MV-4-11 (cell line): ENCODE measurements at places on chromosomes 3 and 15.

GRCh38 chr15:68677996-68678395 lies 99.2 kb downstream of the CORO2B start:
- DNase-seq: no peak

DNA sequence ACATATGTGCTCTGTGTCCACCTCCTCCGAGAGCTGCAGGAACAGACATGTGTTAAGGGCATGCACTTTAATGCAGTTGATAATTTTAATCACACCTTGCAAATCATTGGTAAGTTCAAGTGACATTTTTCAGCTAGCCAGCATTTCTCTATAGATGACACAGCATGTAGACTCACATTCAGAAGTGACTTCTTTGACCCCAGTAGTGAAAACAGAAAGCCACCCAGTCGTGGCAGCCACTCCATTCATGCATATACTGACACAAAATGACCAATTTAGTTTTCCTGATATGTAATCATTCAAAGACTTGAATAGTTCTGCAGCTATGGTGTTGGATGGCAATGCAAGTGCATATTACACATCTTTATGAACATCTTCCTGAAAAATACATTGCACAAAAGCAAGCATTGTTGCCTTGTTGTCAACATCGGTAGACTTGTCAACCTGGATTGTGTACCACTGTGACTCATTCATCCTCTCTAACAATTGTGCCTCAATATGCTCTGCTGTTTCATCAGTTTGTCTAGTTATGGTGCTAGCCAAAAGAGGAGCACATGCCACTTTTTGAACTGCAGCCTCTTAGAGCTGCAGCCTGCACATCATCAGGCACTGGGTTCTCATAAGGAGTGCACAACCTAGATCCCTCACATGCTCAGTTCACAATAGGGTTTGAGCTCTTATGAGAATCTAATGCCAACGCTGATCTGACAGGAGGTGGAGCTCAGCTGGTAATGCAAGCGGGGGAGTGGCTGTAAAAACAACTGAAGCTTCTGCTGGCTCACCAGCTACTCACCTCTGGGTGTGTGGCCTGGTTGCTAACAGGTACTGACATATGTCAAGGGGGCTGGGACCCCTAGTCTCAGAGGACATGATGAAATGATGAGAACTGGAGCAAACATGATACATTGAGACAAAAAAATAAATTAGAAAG lies 622.0 kb downstream of the PYDC2 start:
- no peak for DNase-seq

DNA sequence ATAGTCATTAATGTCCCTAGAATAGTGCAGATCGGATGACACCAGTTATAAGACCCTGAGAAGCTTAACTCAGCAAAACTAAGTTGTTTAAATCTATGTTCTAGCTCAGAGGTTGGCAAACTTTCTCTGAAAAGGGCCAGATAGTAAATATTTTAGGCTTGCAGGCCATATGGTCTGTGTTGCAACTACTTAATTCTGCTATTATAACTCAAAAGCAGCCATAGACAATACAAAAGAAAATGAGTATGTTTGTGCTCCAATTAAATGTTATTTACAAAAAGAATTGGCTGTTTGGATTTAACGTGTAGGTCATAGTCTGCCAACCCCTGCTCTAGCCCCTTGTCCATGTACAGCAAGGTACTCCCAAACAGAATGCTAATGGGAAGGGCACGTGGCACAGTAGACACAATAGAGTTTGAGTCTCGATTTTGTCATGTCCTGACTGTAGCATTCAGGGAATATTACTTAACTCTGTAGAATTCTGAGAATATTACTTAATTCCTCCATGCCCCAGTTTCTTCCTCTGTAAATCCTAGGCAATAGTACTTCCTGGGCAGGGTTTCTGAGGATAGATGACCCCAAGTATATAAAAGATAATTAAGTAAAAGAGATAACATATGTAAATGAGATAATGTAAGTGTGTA lies 70.5 kb upstream of the ATP2C1 start:
- DNase-seq: no peak

DNA sequence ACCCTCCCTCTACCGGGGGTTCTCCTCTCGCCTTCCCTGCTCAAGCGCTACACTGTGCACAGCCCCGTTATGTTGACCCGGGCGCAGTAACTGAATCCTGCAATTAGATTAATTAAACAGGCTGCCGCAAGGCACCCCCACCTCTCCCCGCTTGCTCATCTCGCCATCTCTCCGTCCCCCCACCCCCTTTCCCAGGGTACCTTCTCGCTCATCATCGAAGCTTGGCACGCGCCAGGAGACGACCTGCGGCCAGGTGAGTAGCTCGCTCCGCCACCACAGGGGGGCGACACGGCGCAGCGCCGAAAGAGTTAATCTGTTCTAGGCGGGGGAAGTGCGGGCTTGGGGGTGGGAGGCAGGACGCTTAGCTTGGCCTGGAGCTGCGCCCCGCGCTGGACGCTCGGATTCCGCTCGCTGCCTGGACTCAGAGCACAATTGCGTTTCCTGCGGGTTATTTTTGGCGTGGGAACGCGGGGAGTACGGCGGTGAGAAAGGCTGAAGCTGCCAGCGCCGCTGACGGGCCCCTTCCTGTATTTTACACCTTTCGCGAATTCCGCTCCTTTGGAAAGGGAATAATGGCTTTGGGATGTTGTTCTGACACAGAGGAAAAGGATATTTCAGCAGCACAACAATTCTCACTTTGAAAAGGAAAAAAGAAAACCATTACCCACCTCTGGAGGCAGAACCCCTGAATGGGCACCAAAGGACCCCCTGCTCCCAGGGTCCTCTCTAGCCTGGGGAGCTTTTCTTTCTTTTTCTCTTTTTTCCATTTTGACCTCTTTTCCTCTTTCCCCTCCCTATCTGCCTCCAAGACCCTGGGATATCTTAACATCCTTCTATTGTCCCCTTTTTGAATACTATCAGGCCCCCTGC lies 1.5 kb downstream of the DLL4 start:
- DNase-seq: no peak

DNA sequence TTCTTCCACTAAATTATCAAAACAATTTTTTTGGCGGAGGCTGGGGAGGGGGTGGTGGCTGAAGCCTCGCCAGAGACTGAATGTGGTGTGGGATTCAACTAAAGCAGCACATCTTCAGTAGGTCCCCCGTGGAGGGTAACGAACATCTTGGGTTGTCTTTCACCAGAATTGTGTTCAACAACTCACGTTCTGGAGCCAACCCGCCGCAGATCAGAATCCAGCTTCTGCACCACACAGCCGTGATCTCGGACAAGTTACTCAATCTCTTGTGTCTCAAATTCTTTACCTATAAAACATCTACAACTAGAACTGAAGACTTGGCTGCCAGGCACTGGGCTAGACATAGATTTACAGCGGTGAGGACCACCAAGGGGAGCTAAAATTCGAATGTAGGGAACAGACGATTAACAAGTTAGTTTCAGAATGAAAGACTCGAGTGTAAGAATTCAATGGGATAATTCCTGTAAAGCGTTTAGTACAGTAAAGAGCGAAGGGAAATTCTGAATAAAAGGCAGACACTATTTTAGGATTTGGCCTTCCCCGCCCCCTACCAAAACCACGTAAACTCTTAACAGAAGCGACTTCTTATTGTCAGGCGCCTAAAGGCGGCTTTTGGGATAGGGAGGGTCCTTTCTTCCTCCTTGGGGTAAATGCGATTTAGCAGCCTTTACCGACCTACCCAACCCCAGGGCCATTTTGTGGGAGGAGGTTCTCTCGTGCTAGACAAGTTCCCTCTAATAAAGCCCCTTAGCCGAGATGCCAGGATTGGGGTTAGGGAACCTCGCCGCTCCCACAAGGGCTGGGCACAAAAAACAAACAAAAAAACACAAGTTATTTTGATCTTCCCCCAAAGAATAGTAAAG lies 697 bp upstream of the RAB5A start:
- DNase-seq: peak; percentile 53

- DNase-seq: no peak
These were observed 1100.3 kb downstream of the TBL1XR1 start for GRCh38 chr3:176097027-176097426.

DNA sequence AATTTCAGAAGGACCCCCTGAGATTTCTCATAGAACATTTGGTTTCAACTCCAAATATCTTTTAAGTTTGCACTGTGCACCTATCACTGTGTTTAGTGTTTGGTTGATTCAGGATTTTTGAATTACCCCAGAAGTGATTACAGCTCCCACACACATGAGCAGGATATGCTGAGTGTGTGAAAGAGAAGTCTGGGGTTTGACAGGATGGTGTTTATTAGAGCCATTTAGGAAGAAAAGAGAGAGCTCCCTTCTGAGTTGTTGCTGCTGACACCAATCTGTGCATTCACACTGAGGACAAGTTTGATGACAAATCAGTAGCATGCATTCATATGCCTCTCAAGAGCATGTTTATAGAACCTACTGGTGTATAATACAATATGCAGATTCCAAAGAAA lies 118.1 kb downstream of the RPL22L1 start:
- no peak for DNase-seq

DNA sequence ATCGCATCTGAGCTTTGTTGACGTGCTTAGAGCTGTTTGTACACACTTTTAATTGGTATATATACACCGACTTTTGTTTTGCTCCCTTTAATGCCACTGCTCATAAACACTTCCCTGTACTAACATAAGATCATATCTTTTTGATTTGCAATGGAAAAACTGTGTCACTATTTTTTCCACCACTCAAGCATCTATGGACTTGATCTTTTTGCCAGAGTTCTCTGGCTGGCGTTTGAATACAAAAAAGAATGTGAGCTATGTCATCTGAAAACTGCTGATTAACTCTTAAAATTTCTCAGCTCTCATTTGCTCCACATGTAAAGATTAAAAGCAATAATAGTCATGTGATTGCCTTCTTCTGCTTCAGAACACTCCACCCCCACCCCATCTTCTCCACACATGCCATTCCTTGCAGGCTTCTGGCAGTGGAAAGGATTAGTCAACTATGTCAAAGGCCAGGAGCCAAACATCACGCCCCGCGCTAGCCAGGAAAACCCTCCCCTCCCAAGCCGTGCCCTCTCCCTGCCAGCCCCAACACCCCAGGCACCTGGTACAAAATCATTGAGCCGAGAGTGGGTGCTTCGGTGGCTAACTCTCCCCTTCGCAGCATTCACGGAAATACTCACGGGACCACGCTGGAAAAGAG lies 123.4 kb upstream of the MEF2A start:
- DNase-seq: no peak

GRCh38 chr3:179402963-179403362 lies 48.3 kb downstream of the GNB4 start:
- no peak for DNase-seq

DNA sequence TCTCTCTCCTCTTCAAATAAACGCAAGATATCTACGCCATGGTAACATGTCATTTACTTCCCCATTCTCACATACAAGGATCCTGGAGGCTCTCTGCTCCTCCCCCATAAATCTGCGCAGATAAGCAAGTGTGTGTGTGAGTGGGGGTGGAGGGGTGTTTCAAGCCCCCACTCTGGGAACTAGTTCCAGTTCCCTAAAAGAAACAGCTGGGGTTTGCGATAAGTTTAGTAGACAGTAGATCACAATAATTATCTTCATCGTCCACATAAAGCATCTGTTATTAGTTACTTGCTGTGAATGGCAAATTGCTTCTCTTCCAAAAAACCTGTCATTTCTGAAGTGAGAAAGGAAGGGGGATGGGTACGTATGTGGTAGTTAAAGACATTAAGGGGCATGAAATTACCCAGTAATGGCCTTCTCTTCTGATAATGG lies 79.8 kb downstream of the RBPMS2 start:
- DNase-seq: peak; percentile 92

DNA sequence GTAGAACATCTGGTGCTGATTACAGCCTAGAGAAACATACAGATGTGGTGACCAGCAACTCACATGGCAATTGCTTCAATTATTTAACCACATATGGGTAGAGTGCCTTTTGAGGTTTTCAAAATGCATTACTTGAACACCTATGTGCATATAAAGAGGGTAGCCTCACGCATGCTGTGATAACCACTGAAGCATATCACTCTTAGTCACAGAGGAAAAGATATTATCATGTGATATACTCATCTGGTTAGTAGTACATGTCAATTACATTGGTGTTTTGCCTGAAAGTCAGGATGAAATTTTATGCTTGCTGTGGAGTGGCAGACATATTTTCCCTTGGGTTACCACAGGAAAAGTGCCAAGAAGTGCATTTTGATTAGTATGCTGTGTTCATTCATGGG lies 459.3 kb upstream of the AGTR1 start:
- DNase-seq: no peak

- DNase-seq: no peak
These were observed 310.0 kb upstream of the WNT5A start for GRCh38 chr3:55797084-55797483.

GRCh38 chr3:40741729-40742128 lies 217.0 kb downstream of the ZNF621 start:
- peak; percentile 82 for DNase-seq

DNA sequence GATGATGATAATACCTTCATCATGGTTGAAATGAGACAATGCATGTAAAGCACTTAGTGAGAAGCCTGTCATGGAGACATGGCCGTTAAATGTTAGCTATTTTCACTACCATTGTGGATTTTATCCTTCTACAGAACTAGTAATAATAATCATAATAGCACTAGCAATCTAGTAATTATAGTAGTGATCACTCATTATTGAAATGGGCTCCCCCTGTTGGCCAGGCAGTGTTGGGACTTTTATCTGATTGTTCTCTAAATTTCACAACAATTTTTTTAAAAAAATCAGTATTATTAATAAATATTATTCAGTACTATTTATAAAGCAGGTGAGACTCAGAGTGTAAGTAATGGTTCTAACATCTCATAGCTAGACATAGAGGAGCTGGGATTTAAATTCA lies 396.3 kb downstream of the IL5RA start:
- DNase-seq: no peak

DNA sequence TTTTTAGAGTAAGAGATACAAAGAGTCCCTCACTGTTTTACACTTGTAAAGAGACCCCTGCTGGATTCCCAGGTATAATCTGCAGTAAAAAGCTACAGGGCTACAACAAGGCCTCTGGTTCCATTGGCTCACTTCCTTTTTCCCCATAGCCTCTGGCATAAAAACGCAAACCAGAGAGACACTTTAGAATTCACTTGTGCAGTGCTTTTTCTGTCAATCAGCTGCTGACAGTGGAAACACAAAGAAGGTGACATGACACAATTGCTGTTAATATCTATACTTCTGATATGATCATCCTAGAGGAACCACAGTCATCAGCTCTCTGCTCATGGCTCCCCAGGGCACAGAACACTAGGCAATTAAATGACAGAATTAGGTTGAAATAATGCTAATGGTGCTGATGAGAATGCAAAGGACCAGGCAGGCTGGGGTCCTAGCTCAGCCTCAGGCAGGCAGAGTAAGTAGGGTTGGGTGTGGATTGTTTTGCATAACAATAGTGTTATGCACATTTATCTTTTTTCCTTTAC lies 667.9 kb upstream of the CFAP20DC start:
- DNase-seq: peak; percentile 34

GRCh38 chr15:64930019-64930652 lies 18.4 kb downstream of the ANKDD1A start:
- no peak for DNase-seq

- DNase-seq: no peak
These were observed 1.5 kb downstream of the UBE2Q2 start for GRCh38 chr15:75844629-75845335.
